ENCODE measurements at places on chromosomes 13 and 19.

GRCh38 chr19:57992841-57993240 lies 9.8 kb downstream of the ZNF606 start:
- no peak for DNase-seq

DNA sequence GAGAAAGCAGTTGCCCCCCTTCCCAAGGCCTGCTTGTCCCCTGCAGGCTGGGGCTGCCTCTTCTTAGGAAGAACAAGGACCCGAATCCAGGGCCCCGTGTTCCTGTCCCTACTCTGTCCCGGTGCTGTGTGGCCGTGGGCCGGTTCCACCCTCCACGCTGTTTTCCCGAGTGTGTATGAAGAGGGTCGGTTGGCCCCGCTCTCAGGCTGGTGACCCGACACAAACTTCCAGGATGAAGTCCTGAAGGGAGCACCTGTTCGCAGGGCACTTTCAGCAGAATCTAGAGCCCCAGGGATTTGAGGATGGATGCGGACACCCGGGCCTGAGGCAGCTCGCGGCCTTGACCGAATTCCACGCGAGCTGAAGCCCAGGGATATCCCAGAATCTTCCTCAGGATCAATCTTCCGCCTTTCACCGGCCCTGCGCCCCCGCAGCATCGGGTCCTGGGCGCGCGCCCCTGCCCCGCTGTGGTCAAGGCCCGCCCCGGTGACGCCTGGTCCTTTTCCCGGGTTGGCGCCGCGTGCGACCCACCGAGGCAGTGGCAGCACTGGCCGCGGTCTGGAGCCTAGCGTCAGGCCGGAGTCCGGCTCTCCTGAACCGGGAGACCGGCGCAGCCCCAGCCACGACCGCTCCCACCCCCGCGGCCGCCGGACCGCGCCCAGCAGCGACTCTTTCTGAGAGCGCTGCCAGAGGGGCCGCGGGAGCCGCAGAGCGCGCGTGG lies 528 bp upstream of the CHST8 start:
- no peak for DNase-seq

GRCh38 chr13:85230691-85231093 lies 568.5 kb downstream of the SLITRK6 start:
- peak; percentile 78 for DNase-seq

GRCh38 chr19:19745496-19746285 lies 12.8 kb upstream of the ZNF14 start:
- DNase-seq: no peak

- DNase-seq: peak; percentile 72
These were observed 17.2 kb downstream of the CRTC1 start for GRCh38 chr19:18700501-18701249.

DNA sequence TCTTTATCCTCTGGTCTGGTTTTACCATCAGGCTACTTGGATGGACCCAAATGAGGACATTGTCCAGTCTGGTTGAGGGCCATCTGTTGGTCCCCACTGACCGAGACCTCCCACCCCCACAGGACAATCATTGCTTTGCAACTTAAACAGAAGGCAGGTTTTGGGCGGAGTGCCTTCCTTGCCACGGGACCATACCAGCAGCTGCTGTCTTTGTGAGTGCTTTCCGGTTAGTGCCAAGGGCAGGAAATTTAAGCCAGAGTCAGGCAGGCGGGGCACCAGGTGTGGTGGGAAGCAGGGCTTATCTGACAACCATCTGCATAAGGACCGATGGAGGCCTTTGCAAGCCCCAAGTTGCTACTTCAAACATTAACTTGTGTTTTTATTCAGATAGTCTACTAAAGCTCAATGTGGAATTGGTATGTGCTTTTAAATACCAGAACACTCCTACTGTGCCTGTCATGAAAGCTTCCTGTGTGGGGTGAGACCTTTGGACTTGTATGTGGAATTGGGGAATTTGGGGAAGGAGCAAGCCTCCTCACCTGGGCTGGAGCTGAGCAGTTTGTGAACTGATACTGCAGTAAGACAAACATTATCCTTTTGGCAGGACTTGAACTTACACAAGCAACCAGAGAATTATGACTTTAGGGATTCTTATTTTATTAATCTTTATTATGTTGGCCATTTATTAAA lies 39.3 kb upstream of the UBE2L5 start:
- no peak for DNase-seq

DNA sequence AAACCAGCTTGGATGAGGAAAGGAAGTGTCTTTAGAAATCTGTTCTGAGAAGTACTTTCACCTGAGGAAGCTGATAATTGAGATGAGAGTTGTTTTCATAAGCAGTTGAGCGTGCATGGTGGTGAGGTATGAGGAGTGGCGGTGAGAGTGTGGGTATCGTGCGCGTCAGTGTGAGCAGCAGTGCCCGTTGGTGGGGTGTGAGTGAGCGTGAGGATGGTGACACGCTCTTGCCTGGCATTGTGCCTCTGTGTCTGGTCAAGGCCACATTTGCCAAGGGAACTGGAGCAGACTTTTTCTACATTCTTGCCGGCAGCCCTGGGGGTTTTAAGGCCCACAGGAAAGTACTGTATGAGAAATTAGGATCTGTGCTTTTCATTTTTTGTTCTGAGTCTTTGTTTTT lies 36.5 kb upstream of the TEX29 start:
- no peak for DNase-seq

- DNase-seq: no peak
These were observed 21.3 kb upstream of the ZNF599 start for GRCh38 chr19:34794066-34794960.

- peak; percentile 96 for DNase-seq
These were observed 335 bp upstream of the SOX1 start for GRCh38 chr13:112066624-112067004.

GRCh38 chr19:47230921-47231214 lies at the start of gene BBC3:
BBC3 (minus strand) TSS chr19:47231199; CDS start chr19:47228431, 2,768 bp downstream.
- DNase-seq: no peak

DNA sequence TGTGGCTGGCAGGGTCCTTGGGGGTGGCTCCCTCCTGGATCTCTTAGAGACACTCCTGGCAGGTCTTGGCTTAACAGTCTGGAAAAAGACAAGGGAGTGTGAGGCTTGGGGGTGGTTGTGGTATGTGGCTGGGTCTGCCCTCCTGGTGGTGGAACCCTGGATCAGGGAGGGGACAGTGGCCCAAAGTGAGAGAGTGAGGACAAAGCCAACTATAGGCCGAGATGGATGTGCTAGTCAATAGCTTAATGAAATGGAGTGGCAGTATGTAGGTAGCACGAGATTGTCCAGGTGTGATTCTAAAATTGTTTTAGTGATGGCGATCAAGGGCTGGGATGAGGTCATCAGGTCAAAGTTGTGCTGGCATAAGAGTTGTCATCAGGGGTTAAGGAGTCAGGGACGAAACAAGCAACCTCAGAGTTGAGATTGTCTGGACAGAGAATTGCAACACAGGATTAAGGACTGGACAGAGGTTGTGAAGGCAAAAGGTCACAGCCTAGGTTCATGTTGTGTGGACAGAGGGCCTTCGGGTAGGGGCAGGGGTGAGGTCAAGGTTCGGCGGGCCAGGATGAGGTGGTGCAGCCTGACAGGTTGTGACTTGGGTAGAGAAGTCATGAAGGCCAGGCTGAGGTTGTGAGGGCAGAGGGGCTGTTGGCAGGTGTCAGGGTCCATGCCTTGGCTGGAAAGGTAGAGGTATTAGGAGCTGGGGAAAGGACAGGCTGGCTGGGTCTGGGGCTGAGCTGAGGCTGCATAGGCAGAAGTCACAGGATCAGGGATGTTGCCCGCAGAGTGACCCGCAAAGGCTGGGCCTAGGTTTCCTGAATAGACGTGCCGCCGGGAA lies 4.5 kb upstream of the RASAL3 start:
- no peak for DNase-seq

DNA sequence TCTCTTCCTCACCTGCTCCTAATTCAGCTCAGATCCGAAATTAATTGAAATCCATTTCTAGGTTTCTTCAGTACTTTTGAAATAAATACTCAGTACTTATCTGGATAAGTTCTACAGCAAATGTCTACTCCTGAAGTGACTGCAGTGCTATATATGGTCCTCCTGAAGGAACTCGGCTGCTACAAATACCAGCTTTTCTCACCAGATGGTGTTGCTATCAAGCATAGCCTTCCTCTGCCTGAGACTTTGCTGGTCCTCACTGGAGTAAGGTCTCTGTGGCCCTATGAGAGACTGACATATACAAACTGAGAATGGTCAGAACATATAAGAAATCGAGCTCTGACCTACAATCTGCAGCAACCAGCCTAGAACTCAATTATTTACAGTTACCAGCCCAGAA lies 161.6 kb downstream of the NDFIP2 start:
- no peak for DNase-seq

DNA sequence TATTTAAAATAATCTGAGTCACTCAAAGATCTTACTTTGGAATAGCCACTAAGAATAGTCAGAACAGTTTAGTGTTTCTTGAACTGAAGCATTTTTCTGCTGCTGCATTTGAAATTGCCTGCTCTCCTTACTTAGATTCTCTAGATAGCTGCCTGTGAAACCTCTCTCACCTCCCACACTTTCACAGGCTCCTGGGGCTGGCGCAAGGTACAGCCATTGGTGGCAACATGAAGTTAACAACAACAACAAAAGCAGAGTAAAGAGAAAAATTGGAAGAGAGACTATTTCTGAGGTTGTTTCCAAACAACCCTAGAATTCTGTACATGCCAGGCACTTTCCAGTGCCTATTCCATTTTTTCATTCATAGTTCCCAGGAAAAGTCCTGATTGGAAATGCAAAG lies 25.3 kb downstream of the SLITRK5 start:
- DNase-seq: no peak

DNA sequence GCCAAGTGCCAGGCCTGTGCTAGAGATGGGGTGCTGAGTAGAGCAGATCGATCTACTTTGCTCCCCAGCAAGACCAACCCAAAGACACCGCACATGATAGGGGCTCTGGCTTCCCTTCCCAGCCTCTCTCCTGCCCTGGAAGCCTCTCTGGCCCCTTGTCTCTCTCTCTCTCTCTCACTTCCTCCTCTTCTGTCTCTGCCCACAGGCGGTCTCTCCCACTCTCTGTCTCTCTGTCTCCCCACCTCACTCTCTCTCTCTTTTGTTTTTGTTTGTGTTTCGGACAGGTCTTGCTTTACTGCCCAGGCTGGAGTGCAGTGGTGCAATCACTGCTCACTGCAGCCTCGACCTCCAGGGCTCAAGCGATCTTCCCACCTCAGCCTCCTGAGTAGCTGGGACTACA lies 1.3 kb downstream of the SELENOV start:
- no peak for DNase-seq
